ENCODE measurements at places on chromosomes 12 and 14.

- DNase-seq: no peak
Measured at GRCh38 chr12:69511469-69512267, 41.5 kb downstream of the FRS2 start.

DNA sequence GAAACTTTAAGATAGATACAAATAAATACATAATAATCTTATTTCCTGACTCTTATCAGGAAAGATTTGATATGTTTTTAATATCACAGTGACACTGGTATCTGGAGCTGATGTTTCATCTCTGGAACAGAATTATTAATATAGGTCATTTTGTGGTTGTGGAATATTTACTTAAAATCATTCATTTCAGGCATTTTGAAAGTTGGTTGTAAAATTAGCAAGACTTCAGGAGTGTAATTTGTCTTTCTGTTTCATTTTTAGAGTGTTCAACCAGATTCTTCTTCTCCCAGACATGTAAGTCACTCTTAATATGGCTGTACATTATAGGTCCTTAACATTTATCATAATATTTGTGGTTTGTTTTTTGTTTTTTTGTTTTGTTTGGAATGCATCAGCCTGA lies 115.7 kb downstream of the PCNX1 start:
- DNase-seq: no peak

DNA sequence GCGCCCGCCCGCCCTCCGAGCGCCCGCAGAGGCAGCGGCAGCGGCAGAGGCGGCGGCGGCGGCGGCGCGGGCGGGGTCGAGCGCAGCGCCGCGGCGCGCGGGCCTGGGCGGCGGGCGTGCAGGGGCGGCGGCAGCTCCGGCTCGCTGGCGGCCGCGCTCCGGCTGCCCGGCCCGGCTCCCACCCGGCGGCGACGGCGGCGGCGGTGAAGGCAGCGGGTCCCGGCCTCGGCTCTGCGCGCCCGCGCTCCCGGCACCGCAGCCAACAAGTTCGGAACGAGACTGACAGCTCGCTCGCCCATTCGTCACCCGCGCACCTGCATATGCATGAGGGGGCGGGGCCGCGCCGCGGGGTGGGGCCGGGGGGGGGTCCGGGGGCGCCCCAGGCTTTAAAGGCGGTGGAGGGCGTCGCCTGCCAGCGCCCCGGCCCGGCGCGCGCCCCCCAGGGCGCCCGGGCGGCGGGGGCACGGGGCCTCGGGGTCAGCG lies at the start of gene JAG2:
Gene JAG2 (minus strand): TSS at position 281 of the 483 bp plus-strand sequence. CDS start 356 bp downstream, outside the sequence.
- DNase-seq: no peak

DNA sequence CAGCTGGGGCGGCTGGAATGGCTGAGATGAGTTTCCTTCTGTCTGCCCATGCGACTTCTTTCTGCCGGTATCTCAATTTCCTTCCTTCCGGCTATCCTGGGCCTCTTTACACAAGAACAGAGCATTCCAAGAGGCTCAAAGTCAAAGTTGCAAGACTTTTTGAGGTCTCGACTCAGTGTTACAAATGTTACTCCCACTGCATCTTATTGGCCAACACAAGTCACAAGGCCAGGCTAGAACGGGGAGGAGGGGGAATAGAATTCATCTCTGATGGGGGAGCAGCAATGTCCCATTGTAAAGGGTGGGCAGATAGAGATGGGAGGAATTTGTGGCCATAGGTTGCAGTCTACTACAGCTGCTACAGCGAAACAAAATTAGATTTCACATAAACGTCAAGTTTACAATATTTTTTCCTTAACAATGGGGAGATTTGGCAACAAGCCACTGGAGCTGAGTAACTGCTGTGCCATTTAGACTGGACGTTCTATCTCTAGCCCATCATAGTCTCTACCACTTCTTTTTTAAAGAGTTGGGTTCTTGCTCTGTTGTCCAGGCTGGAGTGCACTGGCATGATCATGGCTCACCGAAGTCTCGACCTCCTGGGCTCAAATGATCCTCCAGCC lies 9.5 kb upstream of the NYNRIN start:
- no peak for DNase-seq

DNA sequence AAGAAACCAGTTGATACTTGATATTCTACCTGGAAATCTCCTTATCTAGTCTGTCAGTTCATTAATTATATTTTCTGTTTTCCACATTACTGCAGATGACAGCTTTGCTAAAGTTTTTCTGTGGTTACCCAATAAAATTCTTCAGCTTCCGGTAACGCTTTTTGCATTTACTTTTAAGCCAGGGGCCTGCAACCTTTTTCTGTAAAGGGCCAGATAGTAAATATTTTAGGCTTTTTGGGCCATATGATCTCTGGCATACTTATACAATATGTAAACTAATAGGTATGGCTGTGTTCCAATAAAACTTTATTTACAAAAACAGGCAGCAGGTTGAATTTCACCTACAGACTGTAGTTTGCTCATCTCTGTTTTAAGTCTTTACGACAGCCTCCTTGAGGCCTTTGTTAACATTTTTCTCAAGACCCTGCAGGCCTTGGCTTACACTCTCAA lies 48.3 kb downstream of the SPATS2 start:
- DNase-seq: no peak

- no peak for DNase-seq
Measured at GRCh38 chr12:68865399-68866164, 57.6 kb downstream of the MDM2 start.

GRCh38 chr14:35286707-35287106 lies 5.5 kb upstream of the PSMA6 start:
- no peak for DNase-seq

DNA sequence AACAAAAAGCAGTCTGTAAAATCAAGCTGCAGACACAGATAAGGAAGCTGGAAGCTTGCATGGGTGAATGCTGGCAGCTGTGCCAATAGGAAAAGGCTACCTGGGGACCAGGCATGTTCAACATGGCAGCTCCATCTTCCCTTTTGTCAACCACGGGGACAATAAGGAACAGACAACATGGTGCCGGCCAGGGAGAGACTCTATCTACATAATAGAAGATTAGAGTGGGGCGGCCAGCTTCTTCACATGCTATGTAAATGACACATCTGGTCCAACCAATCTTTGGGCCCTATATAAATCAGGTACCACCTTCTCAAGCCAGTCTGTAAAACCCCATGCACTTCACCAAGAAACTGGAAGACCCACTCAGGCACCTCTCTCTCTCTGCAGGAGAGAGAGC lies 157.6 kb downstream of the SUDS3 start:
- no peak for DNase-seq

DNA sequence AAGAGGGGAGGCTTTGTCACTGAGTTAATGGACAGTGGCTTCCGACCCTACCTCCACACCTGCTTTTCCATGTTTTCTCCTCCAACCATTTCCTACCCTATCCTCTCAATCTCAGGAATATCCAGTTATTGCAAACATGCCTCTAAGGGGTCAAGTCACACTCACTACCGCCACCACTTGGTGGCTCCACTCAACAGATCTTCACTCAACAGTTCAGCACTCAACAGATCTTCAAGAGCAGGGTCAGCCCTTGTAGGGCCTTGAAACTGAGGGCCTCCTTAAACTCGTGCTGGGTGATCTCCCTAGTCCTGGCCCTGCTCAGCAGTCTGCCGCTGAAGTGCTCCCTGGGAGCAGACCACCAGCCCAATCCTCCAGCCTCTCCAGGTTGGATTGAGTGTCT lies 14.2 kb downstream of the ZNF641 start:
- DNase-seq: no peak

GRCh38 chr12:128365651-128366231 lies 98.8 kb downstream of the TMEM132C start:
- no peak for DNase-seq

DNA sequence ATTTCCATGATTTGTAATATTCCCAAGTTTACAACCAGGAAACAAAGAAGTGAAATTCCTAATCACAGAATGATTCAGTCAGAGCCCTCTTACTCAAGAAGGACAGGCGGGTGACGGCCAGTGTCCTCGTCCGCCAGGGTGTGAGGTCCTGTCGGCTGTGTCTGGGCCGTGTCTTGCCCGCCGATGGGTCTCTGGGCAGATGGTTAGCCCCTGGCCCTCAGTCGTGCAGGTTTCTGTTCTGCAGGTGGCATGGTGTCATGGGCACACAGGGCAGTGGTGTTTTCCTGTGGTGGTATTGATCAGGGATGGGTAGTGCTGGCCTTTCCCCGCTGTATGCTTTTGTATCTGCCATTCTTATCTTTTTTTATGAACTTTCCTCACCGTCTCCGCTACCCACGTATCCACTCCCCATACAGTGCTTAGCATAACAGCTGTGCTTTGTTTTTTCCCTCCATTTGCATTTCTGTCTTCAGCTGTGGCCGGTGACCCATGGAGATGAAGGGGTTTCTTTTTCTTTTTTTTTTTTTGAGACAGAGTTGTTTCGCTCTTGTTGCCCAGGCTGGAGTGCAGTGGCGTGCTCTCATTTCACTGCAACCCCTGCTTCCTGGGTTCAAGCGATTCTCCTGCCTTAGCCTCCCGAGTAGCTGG lies 100.7 kb downstream of the TSPAN9 start:
- DNase-seq: no peak

DNA sequence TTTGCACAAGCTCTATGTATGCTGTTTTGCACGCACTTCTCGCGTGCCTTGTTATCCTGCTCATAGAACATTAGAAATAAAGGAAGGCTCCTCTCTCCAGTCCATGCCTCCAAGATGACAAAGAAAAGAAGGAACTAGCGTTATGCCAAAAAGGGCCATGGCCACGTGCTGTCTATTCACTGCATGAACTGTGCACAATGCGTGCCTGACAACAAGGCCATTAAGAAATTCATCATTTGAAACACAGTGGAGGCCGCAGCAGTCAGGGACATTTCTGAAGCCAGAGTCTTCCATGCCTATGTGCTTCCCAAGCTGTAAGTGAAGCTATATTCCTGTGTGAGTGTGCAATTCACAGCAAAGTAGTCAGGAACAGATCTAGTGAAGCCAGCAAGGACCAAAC lies 22.2 kb upstream of the PRMT8 start:
- DNase-seq: no peak

DNA sequence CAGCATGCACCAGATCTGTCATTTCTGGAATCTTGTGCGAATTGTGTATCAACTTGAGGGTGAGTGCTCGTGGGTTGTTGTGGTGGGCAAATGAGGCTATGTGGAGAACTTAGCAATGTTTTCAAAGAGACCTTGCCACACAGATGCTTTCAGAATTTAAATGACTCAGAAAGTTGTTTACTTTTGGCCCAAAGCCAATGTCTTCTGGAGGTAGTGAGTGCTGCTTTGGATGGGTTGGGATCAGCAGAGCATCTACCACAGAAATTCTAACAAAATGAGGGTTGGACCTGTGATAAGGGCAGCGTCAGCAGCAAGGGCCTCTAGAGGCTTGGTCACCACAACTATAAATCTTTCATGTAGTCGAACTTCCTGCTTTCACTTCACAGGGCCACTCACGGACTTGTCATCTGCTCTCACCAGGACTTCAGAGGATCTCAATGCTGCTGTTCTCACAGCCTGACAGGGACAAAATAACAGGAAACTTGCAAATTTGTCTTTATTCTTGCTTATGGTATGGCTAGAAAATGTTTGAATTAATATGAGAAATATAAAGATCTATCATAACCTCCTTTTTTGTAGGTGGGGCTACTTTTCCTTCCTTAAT lies 111.4 kb downstream of the DACT1 start:
- DNase-seq: no peak

- no peak for DNase-seq
Measured at GRCh38 chr14:23056956-23057756, at the start of gene CDH24. CDH24 (minus strand) TSS chr14:23057520; CDS start chr14:23055733, 1,787 bp downstream.

- DNase-seq: no peak
Measured at GRCh38 chr12:26268841-26269561, 73.6 kb downstream of the SSPN start.

GRCh38 chr14:37325332-37325731 lies 127.6 kb downstream of the MIPOL1 start:
- DNase-seq: no peak
